ENCODE measurements at places on chromosomes 4 and X. TPM values are rescaled to one million over a fixed set of nuclear protein-coding genes. Genes with fewer than 3 reads are reported as not detected.

DNA sequence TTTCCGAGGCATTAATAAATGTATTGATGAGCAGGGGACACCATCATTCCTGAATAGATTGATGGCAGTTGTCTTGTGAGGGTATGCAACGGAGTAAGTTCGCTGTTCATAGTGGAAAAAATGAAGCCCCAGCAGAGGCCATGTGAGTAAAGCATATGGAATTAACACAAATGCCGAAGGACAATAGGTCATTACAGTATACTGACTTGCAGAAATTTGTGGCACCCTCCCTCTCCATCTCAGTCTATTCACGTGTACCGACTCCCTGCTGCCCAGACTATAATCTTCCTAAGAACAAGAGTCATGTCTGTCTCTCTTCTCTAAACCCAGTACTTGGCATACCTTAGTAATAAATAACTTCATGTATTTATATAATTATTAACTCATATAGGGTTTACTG is 47.1 kb upstream of the PCDH10 start:
- no peaks in the 10 kb centered on the region for H3K4me1 ChIP-seq
- H3K4me3 ChIP-seq: no peak overlapping the region
- DNase-seq: no peak
- H3K27me3 ChIP-seq: no peaks in the 10 kb centered on the region
- no peaks in the 10 kb centered on the region for H3K36me3 ChIP-seq

DNA sequence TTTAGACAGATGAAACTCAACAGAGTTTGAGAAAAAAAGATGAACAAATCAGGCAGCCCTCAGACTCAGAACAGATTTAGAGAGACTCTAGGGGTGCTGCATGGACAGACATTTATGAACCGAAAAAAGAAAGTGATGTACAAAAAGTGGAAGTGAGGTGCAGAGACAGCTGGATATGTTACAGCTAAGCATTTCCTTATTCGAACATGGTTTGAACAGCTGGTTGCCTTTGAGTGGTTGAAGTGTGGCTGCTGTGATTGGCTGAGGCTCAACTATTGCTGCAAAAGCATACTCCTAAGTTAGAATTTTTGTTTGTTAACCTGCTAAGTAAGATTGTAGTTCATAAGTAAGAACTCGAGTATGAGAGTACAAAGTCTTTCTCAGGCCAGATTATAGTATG is 331.5 kb upstream of the PABPC4L start:
- no peak for DNase-seq
- no peak overlapping the region for H3K27ac ChIP-seq
- no peaks in the 10 kb centered on the region for H3K36me3 ChIP-seq
- no peak overlapping the region for H3K4me3 ChIP-seq
- no peaks in the 10 kb centered on the region for H3K4me1 ChIP-seq

OTUD6A gene
- total RNA-seq: not detected

GRCh38 chr4:176849076-176849475 is 56.4 kb upstream of the VEGFC start:
- no peaks in the 10 kb centered on the region for H3K4me1 ChIP-seq
- H3K27me3 ChIP-seq: no peaks in the 10 kb centered on the region
- no peak overlapping the region for H3K27ac ChIP-seq
- DNase-seq: no peak

GRCh38 chr4:147284935-147285334 is 196.0 kb upstream of the EDNRA start:
- no peaks in the 10 kb centered on the region for H3K4me1 ChIP-seq
- no peak for DNase-seq
- H3K4me3 ChIP-seq: no peak overlapping the region

GRCh38 chr4:9870165-9870790 is 88.8 kb downstream of the DRD5 start:
- peaks cover 5% of the 10 kb centered on the region for H3K27me3 ChIP-seq
- H3K4me1 ChIP-seq: no peaks in the 10 kb centered on the region
- H3K36me3 ChIP-seq: no peaks in the 10 kb centered on the region
- DNase-seq: no peak

DNA sequence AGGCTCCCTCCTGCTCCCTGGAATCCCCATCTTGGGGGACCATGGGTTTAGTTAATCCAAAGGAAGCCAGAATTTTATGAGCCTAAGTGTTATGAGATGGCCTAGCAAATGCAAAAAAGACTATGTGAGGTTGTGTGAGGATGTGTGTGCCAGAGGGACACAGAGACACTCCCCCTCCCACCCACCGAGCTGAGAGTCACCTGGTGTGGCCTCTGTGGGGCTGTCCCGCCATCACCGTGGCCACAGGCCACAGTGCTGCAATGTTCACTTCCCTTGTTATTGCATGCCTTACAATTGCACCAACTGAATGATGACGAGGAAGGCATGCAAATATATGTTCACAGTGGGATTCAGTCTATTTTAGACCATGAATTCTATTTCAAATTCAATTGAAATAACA is 601 bp upstream of the FGFBP2 start:
- DNase-seq: no peak
- H3K36me3 ChIP-seq: peaks cover 3% of the 10 kb centered on the region
- no peaks in the 10 kb centered on the region for H3K27me3 ChIP-seq
- no peak overlapping the region for H3K27ac ChIP-seq
- H3K4me1 ChIP-seq: no peaks in the 10 kb centered on the region

- H3K4me1 ChIP-seq: peaks cover 27% of the 10 kb centered on the region
- H3K27ac ChIP-seq: no peak overlapping the region
- no peaks in the 10 kb centered on the region for H3K27me3 ChIP-seq
- H3K36me3 ChIP-seq: peaks cover 18% of the 10 kb centered on the region
- DNase-seq: peak; percentile 57
Measured at GRCh38 chr4:3530663-3531254, 1.5 kb downstream of the LRPAP1 start.

DNA sequence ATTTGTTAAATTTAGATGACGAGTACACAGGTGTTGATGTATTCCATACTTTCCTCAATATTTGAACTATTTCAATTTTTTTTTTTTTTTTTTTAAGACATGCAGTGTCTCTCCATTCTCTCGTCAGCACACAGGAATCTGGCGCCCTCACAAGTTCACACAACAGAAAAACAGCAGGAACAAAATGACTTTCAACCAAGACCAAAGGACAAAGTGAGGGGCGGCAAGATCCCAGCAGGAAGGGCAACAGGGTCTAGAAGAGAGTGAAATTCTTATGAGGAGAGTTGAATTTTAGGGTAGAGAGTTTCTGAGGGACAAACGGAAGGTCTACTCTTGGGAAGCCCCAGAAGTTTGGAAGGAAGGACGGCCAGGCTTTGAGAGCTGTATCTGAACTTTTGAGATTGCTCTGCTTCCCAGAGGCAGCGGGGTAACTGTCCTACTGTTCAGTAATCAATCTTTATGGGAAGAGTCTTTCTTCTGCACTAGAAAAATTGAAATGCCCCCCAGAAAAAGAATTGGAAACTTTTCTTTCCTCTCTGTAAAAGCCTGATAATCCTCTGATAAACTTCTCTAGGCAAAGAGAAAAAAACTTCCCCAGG is 760.2 kb downstream of the RAB28 start:
- no peak for DNase-seq
- H3K4me3 ChIP-seq: no peak overlapping the region
- H3K27me3 ChIP-seq: no peaks in the 10 kb centered on the region
- H3K4me1 ChIP-seq: no peaks in the 10 kb centered on the region
- H3K36me3 ChIP-seq: no peaks in the 10 kb centered on the region

DNA sequence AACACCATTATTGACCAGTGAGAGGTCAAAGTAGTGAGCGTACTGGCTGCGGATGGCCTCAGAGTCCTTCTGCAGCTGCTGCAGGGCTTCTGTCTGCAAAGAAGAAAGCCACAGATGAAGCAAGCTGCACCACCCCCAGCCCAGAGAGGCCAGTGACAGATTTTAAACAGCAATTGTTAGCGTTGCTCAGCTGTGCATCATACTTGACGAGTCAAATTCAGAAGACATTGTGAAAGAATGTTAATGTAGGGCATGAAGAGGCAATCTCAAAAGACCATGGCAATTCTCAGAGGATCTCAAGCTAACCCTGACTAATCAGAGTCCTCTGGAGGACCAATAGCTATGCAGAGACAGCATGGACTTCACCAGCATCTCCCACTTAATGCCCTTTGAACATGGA is 16.6 kb downstream of the DKC1 start:
- no peak for DNase-seq
- no peak overlapping the region for H3K4me3 ChIP-seq
- H3K27me3 ChIP-seq: no peaks in the 10 kb centered on the region
- H3K36me3 ChIP-seq: peaks cover 35% of the 10 kb centered on the region
- no peaks in the 10 kb centered on the region for H3K4me1 ChIP-seq
- no peak overlapping the region for H3K27ac ChIP-seq

TREX2 gene
- not detected for total RNA-seq

DNA sequence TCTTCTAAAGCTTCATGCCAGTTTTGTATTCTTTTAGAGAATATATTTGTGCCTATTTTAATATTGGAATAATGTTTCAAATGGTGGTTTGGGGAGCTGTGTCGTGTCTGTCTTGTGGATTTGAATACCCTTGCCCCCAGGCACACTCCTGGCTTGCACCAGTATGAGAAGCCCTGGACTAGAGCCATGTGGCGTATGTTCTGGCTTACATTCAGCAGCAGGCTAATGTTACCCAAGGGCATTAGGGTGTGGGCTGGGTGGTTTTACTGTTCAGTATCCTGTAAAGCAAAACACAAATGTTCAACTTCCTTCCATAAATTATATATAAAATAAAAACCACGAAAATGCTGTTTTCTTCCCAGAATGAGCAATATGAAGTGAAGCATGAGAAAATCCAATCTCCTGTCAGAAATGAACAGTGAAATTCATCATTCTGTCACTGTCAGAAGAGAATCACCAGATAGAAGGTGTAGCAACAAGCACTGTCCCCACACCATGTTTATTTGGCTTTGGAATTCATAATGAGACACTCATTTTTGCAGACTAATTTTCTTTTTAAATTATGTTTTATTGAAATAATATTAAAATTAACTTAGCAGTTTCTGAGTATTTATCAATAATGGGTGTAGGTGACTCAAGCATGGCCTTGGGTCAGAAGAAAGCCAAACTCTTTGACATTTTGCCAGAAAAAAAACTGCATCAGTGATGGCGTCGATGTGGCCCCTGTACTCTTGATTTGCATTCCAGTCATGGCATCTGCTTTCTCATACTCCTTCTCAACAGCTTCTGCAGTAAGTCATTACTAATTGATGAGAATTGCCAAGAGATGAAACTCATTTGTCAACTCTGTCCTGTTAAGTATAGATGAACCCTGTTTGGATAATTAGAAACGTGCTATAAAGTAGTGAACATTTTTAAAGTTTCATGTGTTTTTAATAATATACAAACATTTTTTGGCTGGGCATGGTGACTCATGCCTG is 43.8 kb downstream of the WWC2 start:
- H3K27me3 ChIP-seq: no peaks in the 10 kb centered on the region
- H3K4me1 ChIP-seq: peaks cover 19% of the 10 kb centered on the region
- H3K27ac ChIP-seq: no peak overlapping the region
- no peaks in the 10 kb centered on the region for H3K36me3 ChIP-seq
- H3K4me3 ChIP-seq: peak overlapping the region; percentile 1

FGA gene
- not detected for total RNA-seq

CT45A1 gene
- total RNA-seq: not detected

- H3K4me3 ChIP-seq: no peak overlapping the region
- no peak overlapping the region for H3K27ac ChIP-seq
- peaks cover 3% of the 10 kb centered on the region for H3K4me1 ChIP-seq
- no peaks in the 10 kb centered on the region for H3K27me3 ChIP-seq
- DNase-seq: no peak
Measured at GRCh38 chrX:47181301-47181700, 12.3 kb upstream of the UBA1 start.

GRCh38 chr4:99783940-99784339 is 32.7 kb upstream of the DAPP1 start:
- H3K27me3 ChIP-seq: no peaks in the 10 kb centered on the region
- no peak overlapping the region for H3K4me3 ChIP-seq
- no peak overlapping the region for H3K27ac ChIP-seq
- H3K4me1 ChIP-seq: no peaks in the 10 kb centered on the region
- H3K36me3 ChIP-seq: no peaks in the 10 kb centered on the region

CFAP47 gene
- not detected for total RNA-seq

GRCh38 chr4:7382634-7383014 is 52.1 kb downstream of the PSAPL1 start:
- H3K27ac ChIP-seq: no peak overlapping the region
- H3K27me3 ChIP-seq: no peaks in the 10 kb centered on the region
- H3K4me3 ChIP-seq: no peak overlapping the region
- DNase-seq: no peak
- peaks cover 14% of the 10 kb centered on the region for H3K4me1 ChIP-seq
- H3K36me3 ChIP-seq: no peaks in the 10 kb centered on the region

POU3F4 gene
- total RNA-seq: not detected

- H3K4me3 ChIP-seq: no peak overlapping the region
- no peaks in the 10 kb centered on the region for H3K4me1 ChIP-seq
- DNase-seq: no peak
- no peaks in the 10 kb centered on the region for H3K36me3 ChIP-seq
Measured at GRCh38 chr4:113256946-113257345, 207.5 kb downstream of the ANK2 start.

DNA sequence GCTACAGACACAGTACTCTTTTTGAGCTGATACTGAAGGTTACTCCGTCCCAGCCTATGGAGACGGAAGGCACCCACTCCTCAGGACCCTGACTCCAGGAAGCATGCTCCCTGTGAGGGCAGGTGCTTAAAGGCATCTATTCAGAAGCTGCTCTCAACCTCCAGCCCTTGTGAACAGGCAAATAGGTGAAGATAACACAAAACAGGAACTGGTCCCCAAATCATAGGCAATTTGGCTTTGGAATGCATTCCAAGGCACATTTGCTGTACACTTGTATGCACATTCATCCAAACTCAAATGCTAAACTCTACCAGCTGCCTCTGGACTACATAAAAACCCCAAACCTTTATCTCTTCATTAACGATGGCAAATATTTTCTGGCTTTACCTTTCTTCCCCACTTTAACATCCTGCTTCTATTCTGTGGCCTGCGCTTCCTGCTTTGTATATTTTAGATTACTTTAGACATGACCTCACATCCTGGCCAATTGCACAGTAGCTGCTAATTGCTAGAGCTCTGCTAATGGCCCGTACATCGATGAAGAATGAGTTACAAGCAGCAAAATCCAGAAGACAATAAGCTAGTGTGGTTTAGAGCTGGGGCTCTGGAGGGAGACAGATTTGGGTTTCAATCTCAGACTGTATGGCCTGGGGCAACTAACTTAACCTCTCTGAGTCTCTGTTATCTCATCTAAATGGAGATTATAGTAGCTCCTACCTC is 3.2 kb downstream of the SEL1L3 start:
- peak overlapping the region; percentile 18 for H3K27ac ChIP-seq
- DNase-seq: no peak
- no peak overlapping the region for H3K4me3 ChIP-seq
- H3K27me3 ChIP-seq: no peaks in the 10 kb centered on the region

MAGEA1 gene
- not detected for total RNA-seq

GRCh38 chr4:163976588-163976987 is 482.1 kb downstream of the TMA16 start:
- no peaks in the 10 kb centered on the region for H3K27me3 ChIP-seq
- no peaks in the 10 kb centered on the region for H3K36me3 ChIP-seq
- no peaks in the 10 kb centered on the region for H3K4me1 ChIP-seq
- no peak overlapping the region for H3K4me3 ChIP-seq

CPLX1 gene
- 7.0 TPM for total RNA-seq

GRCh38 chr4:1265351-1265750 is 16.4 kb upstream of the CTBP1 start:
- DNase-seq: no peak
- H3K27ac ChIP-seq: no peak overlapping the region
- H3K36me3 ChIP-seq: no peaks in the 10 kb centered on the region
- H3K4me3 ChIP-seq: no peak overlapping the region
- no peaks in the 10 kb centered on the region for H3K4me1 ChIP-seq

Measured in heart left ventricle (tissue), 16 donors.